Sigmoid colon (tissue), 7 donors: ENCODE measurements at places on chromosomes 3 and 15. TPM values are rescaled to one million over a fixed set of nuclear protein-coding genes. Genes with fewer than 3 reads are reported as not detected.

DNA sequence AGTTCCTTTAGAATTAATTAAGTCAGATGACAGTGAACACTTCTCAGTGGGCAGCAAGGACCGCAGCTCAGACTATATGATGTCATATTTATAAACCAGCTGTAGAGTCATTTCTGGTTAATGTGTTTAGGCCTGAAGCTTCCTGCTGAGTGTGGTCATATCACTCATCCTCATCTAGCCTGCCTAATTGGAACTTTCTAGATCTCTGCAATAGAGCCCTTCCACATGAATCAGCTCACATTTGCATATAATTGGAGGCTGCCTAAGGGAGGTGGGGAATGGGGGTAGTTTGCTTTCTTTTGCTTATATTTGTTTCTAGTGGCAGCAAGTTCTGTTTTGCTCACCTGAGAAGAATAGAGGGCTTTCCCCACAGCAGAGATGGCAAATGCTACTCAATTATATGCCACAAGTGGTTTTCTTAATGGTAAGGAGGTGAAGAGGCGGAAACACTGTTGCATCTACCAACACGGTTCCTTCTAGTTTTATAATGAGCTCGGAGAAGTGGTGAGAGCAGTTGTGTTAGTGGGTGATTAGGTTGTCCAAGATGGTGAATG lies 148.1 kb downstream of the KLHL25 start:
- no peak for DNase-seq

GRCh38 chr15:58391088-58391487 lies 40.7 kb upstream of the LIPC start:
- no peak for DNase-seq

SPINK8 gene
- not detected for total RNA-seq

HTR3E gene
- not detected for total RNA-seq

PTPRG gene
- 76.3 TPM for total RNA-seq
